Forelimb muscle (tissue), 1 donor: ENCODE measurements at places on chromosomes 3 and 15.

- DNase-seq: no peak
Observed at GRCh38 chr3:174685796-174686195, 173.3 kb upstream of the NAALADL2 start.

DNA sequence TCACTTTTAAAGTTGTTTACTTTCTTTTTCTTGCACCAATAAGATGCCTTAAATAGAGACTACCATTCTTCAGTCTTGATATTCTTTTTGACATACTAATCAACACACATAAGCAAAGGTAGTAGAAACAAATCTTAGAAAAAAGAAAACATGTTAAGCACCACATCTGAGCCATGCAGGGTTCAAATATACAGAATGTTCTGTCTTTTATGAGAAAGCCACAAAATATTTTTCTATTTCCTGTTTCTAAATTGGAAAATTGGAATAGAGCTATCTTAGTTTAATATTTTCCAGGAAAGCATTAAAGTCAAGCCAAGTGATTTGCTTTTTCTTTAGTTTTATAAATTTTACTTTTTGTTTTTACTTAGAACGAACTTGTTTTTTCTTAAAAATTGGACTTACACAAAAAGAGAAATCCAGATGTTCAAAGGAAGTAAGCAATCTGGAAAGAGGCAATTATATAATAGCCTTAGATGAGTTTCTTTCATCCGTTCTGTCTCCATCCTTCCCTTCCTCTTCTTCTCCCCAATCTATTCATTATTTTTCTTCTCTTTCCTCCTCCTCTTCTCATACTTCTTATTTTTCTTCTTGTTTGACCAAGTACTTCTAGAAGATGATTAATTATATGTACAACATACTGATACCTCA is 731.7 kb downstream of the SQOR start:
- DNase-seq: no peak

GRCh38 chr15:45187894-45188830 is at the start of gene SHF:
TSS of gene SHF (minus strand) at chr15:45187966. CDS start at chr15:45187951, 15 bp downstream.
- DNase-seq: no peak

- DNase-seq: no peak
Observed at GRCh38 chr3:120498556-120499346, 48.0 kb upstream of the FSTL1 start.

GRCh38 chr15:94639701-94640100 is 408.3 kb downstream of the MCTP2 start:
- DNase-seq: no peak

DNA sequence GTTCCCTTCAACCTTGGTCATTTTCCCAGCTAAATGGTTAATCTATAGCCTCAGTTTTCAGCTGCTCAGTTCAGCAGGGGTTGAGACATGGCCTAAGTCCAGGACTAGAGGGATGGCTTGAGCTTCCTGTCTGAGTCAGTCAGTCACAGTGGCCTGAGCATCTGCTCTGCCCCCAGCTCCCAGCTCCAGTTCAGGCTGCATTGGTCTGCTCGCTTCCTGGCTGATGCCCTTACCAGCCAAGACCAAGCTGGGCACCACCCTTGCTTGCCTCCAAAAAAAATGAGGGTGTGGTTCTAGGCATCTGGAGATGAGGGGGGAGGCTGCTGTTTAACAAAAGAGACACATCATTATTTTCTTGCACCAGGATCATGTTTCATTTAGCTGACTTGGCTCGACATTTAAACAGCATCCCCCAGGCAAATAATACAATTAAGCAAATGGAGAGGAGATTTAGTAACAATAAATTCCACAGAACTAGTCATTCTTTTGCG is 70.7 kb downstream of the WNT5A start:
- DNase-seq: peak; percentile 17

- DNase-seq: no peak
Observed at GRCh38 chr3:53104762-53105161, 25.5 kb downstream of the RFT1 start.

- peak; percentile 34 for DNase-seq
Observed at GRCh38 chr15:35519541-35520149, 26.3 kb downstream of the DPH6 start.

- no peak for DNase-seq
Observed at GRCh38 chr3:154151969-154152368, 30.8 kb downstream of the ARHGEF26 start.

- no peak for DNase-seq
Observed at GRCh38 chr3:23810343-23811184, 4.8 kb downstream of the UBE2E1 start.

DNA sequence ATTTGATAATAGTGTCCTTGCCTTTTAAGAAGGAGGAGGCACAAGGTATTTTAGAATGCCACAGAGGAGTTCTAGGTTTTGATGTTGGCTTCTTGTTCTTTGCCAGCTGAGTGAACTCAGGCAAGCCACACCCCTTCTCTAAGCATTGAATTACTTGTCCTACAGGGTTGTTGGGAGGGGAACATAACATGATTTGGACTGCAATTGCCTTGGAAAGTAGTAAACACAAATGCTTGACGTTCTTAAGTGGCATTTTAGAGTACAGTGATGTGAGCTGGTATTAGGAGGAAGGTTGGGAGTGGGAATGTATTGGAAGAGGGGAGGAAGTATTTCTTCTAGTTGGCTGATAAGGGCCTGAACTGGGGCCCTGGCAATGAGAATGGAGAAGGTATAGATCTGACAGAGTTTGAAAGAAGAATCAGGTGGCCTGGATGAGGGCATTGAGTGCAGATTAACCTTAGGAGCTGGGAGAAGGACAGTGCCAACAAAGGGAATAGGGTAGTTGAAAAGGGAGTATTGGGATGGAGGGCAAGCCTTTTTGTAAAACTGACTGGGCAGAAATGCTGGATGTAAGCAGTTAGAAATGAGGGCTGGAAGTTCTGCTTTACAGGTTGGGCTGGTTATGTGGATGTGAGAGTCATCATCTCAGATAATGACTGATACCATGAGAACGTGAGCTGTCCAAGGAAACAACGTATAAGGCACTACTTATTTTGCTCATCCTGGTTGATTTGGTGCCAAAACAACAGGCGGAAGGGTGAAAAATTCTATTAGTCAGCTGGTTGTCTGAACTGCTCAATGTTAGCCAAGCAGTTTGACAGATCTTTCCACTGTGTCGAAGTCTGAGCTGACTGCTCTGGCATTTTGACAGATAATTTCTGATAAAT is 16.7 kb downstream of the KAT2B start:
- no peak for DNase-seq

GRCh38 chr3:125072749-125073389 is 17.1 kb upstream of the HEG1 start:
- DNase-seq: no peak

- DNase-seq: no peak
Observed at GRCh38 chr3:150057227-150057626, 86.5 kb upstream of the PFN2 start.

GRCh38 chr15:72472992-72473610 is 1.0 kb upstream of the ARIH1 start:
- DNase-seq: peak; percentile 11

GRCh38 chr3:32577581-32578556 is 7.2 kb upstream of the DYNC1LI1 start:
- DNase-seq: no peak

- DNase-seq: no peak
Observed at GRCh38 chr3:193148688-193149473, 92.1 kb upstream of the PLAAT1 start.

GRCh38 chr3:115693868-115694267 is 70.6 kb downstream of the GAP43 start:
- DNase-seq: no peak

DNA sequence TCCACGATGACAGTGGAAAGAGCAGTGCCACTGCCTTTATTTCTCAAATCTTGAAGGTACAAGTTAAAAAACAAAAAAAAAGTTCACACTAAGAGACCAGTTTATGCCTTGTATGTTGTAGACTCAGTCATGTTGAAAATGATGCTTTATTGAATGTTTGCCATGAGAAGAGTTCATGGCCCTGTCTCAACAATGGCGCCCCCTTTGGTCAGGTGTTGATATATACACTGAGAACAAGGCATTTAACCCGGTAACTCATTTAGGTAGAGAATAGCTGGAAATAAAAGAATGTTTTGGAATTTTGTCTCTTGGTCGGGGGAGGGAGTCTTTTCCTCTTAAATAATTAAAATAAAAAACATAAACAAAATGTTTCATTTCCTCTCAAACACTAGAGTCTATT is 145.6 kb upstream of the SLC2A2 start:
- DNase-seq: no peak

DNA sequence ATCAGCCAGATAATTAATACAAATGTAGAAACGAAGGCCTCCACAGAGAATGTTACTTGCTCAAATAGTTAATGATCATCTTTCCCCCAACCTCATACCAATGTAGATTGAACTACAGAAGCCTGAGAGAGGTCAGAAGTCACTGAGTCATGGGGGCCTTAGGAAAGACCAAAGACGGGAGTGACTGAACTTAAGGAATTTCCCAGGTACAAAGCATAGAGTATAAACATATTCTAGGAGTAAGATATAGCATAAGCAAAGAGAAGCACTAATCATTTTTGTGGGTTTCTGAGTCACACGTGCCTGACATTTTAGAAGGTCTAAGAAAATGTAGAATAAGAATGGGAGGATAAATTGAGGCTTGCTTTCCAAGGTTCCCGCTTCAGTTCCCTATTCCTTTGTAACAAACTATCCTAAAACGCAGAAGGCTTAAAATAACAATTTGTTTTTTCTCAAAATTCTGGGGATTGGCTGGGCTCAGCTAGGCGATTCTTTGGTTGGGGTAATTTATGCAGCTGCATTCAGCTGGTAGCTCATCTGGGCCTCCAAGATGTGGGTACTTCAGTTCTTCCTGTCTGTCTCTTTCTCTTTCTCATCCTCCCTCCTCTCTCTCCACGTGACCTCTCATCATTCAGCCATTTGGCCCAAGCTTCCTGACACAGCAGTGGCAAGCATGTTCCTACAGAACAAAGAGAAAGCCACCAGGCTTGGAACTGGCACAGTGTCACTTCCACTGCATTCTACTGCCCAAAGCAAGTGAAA is 422.6 kb downstream of the FOXP1 start:
- no peak for DNase-seq

GRCh38 chr15:31440754-31441311 is 114.2 kb downstream of the KLF13 start:
- DNase-seq: no peak

DNA sequence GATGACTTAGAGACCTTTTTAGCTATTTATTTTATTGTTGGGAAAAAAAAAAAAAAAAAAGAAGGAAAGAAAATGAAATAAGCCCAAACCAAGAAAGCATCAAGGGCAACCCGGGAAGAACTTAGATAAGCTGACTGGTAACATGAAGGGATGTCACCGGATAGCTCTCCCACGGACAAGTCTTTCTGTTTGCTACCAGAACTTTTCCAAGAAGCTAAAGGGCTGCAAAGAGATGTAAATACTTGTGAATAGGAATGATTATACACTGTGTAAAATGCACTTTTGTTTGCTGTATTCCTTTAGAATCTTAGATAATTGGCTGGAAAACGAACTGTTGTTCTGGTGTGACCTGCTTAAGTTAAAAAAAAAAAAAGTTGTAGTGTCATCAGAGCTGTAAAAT is 2.8 kb downstream of the FOXB1 start:
- DNase-seq: no peak

DNA sequence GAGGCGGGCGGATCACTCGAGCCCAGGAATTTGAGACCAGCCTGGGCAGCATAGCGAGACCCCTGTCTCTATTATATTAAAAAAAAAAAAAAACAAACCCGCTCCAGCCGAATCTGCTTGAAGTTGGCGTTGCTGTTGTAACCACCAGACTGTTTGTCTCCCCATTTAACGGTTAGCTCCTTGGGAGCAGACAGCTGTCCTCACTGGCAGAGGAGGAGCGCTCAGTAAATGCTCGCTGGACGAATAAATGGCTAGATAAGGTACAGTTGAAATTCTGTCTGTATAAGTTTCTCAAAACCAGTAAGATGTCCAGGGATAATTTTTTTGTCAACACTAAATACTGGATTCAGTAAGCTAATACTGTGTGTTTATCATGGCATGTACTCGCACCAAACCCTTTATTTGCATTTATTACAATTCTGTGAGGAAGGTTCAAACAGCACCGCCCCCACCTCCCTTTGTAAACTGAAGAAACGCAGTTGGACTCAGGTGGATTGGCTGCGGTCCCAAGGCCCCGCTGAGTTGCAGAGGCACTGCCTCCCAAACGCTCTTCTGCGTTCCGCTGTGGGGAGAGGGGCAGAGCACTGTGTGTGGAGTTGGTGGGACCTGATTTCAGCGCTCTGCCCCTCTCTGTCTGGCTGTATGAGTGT is 1.1 kb downstream of the RCCD1 start:
- DNase-seq: no peak

GRCh38 chr15:28022181-28022580 is 76.9 kb downstream of the OCA2 start:
- DNase-seq: no peak

GRCh38 chr3:113211330-113212149 is at the start of gene BOC:
TSS of gene BOC (plus strand) at chr3:113211557. CDS start at chr3:113249803, 38,246 bp downstream.
- DNase-seq: peak; percentile 80

DNA sequence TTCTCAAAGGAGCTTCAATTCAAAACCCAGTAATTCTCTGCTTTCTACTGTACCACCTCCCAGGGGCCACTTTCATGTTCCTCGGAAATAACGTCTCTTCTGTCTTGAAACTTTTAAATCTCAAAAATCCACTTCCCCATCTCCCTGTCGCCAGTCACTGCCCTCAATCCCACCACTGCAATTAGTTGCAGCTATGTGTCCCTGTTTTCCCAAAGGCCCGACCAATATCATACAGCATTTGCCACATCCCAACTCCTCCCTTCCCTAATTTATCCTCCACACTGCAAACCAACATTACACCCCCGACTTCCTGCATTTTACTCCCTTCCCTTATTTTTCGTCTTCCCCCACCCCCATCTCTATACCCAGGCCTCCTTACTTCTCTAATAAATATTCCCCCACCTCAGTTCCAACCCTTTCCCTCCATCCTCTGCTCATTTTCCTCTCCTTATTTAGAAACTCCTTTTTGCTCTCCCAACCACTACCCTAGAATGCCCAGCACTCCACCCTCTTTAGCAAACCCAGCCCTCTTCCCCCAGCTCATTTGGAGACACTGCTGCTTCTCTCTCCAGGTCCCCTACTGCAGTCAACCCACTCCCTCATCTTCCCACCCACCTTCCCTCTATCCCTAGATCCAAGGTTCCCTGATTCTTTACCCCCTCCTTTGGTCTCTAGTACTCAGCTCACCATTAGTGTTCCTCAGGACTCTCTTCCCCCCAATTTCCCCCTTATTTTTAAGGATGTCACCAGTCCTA is 1.1 kb downstream of the NPTN start:
- DNase-seq: no peak

GRCh38 chr15:61910839-61911369 is 149.3 kb downstream of the VPS13C start:
- DNase-seq: no peak

DNA sequence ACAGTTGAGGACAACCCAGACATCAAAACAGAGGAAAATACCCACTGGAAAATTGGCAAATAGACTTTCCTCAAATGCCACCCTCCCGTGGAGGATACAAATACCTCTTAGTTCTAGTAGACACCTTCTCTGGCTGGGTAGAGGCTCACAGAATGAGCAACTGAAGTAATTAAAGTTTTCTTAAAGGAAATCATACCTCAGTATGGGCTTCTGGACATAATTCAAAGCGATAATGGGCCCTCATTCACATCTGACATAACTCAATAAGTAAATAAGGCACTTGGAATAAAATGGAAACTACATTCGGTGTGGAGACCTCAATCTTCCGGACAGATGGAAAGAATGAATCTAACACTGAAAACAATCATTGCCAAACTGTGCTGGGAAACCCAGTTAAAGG is 115.2 kb upstream of the PLCL2 start:
- no peak for DNase-seq

- no peak for DNase-seq
Observed at GRCh38 chr15:77609558-77609957, 23.2 kb downstream of the LINGO1 start.
